ENCODE measurements at places on chromosomes 12 and 14.

DNA sequence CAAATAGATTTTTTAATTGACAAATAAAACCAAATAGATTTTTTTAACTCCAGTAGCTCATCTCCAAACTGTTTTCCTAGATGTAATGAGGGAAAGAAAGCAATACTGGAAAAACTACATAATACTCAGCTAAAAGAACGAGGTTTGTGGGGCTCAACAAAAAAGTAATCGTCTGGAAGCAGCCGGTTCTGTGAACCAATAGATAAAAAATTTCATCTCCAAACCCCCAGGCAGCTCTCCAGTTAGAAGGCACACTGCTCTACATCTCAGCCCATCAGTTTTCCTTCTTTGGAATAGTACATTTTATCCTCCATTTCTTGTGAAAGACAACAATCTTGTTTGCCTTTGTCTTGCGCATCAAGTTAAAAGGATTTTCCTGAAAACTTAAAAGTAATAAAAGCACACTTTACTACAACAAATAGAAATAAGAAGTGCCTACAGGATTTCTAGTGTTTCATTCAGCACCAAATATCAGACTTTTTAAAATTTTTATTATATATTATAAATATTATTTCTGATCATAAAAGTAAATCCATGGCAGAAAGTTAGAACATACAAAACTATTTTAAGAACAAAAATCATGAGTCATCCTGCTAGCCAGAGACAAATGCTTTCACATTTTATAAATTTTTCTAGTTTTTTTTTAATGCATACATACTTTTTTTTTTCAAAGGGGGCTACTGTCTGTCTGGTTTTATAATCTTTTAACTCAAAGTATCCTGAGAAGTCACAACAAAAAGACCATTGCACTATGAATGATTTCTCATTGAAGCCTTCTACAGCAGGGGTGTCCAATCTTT is 67.7 kb downstream of the EPS8 start:
- DNase-seq: no peak

- DNase-seq: peak; percentile 75
These were observed 28.4 kb upstream of the GPR132 start for GRCh38 chr14:105093431-105094192.

DNA sequence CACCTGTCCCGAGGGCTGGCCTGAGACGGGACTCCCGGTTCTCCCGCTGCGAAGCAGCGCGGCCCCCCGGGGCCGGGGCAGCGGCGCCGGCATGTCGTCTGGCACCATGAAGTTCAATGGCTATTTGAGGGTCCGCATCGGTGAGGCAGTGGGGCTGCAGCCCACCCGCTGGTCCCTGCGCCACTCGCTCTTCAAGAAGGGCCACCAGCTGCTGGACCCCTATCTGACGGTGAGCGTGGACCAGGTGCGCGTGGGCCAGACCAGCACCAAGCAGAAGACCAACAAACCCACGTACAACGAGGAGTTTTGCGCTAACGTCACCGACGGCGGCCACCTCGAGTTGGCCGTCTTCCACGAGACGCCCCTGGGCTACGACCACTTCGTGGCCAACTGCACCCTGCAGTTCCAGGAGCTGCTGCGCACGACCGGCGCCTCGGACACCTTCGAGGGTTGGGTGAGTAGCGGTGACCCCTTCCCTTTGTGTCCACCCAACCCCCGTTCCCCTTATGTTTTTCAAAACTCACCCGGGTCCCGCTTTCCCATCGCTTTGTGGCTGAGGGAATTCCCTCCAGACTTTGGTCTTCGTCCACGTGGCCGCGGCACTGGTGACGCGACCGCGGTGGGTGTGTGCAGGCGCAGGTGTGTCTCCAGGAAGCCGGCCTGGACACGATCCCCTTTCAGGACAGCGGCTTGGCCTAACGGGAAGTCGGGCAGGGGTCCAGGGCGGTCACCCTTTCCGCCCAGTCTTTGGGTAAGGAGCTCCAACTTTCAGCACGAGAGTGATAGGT is 826 bp downstream of the PRKCH start:
- DNase-seq: peak; percentile 55

DNA sequence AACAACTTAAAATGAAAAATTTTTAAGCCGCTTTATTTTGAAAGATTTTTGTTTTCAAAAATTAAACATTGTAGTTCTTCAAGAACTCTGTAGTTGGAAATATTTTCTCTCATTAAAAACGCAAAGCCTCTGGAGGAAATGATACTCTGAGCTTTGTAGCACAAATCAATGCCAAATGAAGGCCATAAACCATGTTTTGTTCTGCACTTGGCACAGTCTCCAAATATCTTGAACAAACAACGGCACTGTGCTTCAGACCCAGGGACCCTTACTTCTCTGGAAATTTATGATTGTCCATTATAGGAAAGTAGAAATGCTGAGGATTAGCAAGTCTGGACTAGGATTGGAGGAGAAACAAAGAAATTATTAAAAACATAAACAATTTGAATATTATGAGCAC is 160.8 kb upstream of the BMP4 start:
- no peak for DNase-seq

- DNase-seq: no peak
These were observed 929 bp upstream of the UBE2N start for GRCh38 chr12:93442411-93443340.

DNA sequence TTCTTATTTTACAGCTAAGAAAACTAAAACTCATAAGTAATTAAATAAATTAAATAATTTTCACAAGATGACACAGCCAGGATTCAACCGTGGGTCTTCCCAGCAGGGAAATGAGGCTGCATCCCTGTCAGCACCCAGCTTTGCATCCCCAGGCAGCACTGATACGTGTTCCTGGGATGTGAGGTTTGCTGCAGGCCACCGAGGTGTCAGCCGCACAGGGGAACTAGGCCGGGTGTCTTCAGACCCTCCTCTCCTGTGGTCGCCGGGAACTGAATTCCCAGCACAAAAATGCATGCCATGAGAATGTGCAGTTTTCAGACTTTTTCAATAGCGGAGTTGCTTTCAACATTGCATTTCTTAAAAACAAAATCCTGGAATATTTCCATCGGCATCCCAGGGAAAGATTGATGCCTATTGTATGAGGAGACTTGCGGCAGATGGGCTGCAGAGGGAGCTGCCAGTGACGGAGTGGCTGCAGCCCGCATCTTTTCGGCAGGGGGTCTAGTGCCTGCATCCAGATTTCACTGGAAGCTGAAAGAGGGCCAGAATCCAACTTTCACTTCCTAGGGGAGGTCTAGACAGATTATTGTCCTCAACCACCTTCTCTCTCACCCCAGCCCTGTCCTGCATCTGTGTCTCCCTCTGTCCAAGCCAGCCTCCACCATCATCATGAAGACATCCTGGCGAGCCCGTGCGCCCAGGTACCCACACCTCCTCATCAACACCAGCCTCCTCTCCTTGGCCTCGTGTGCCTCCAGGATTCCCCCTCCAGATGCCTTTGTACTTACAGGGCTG is 12.6 kb downstream of the LRTM2 start:
- DNase-seq: no peak

DNA sequence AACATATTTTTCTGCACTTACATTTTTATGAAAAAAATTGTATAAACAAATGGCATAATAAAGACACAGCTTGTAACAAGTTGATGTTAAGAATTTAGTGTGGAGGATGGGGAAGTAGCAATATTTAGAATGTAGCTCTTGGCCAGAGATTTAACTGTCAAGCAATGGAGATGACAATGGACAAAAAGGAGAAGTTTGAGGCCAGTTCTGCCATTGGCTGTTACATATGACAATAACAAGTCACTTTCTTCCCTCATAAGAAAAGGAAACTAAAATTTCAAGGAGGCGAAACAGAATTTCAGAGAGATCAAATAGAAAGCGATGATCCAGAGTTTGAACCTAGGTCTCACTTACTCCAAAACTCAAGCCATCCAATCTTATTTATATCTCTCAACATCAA is 122.8 kb upstream of the CCDC175 start:
- no peak for DNase-seq

DNA sequence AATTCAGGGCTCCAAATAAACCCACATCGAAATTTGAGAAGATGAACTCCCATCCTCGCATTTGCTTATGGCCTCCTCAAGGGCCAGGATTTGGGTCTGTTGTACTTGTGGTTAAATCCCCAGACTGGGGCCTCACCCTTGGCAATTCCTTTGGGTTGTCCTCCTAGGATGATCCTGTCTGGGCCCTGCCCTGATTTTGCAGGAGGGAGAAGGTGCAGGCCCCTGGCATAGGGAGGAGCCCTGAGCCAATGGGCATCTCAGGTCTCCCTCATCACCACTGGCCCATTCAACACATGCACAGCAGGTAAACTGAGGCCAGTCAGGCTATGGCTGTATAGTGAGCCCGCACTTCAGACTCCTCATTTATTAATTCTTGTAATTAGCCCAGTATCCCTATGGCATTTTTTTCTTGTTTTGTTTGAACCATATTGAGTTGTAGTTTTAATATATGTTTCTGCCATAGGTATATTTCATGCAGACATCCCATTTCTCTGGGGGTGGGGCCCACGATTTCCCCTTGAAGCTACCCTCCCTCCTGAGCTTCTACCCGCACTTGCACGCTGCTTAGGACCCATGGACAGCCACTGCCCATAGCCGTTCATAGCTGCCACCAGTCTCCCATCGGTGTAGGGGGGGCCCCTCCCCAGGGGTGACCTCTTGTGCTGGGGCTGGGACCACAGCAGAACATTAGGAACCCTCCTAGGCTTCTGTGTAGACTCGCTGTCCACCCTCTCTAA is 67.1 kb upstream of the DDX11 start:
- no peak for DNase-seq

GRCh38 chr14:70744641-70745040 is 64.7 kb downstream of the MAP3K9 start:
- no peak for DNase-seq

DNA sequence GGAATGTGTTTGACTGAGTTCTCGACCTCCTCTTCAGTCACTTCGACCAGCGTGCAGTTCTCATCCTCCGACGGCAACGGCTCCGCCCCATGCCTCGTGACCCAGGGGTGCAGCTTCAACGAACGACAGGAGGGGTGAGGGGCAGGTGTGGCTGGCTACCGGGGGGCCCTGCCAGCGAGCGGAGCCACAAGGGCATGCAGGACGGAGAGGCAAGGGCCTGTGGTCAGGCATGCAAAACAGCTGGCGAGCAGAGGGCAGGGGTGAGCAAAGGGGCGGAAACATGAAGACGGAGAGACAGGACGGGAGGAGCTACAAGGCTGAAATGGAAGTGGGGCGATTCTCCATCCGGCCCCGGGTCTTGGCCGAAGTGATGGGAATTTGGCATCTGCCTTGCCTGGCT is 38.7 kb downstream of the P2RX4 start:
- DNase-seq: no peak

Data from left ventricle myocardium inferior (tissue), 1 donor.